ENCODE measurements at places on chromosomes 7 and 10. TPM values are rescaled to one million over a fixed set of nuclear protein-coding genes. Genes with fewer than 3 reads are reported as not detected.

- no peaks in the 10 kb centered on the region for H3K4me1 ChIP-seq
- H3K27me3 ChIP-seq = no peaks in the 10 kb centered on the region
- no peak for DNase-seq
Observed at GRCh38 chr7:49797987-49798660, 24.7 kb downstream of the VWC2 start.

GRCh38 chr10:46293228-46293627, 6.4 kb downstream of the ANTXRL start:
- H3K27ac ChIP-seq = no peak overlapping the region
- no peaks in the 10 kb centered on the region for H3K36me3 ChIP-seq
- H3K27me3 ChIP-seq = no peaks in the 10 kb centered on the region

GRCh38 chr7:636396-636795, 90.1 kb upstream of the DNAAF5 start:
- H3K4me1 ChIP-seq = no peaks in the 10 kb centered on the region
- H3K27me3 ChIP-seq = no peaks in the 10 kb centered on the region
- H3K4me3 ChIP-seq = no peak overlapping the region
- no peak overlapping the region for H3K27ac ChIP-seq
- no peaks in the 10 kb centered on the region for H3K36me3 ChIP-seq

DNA sequence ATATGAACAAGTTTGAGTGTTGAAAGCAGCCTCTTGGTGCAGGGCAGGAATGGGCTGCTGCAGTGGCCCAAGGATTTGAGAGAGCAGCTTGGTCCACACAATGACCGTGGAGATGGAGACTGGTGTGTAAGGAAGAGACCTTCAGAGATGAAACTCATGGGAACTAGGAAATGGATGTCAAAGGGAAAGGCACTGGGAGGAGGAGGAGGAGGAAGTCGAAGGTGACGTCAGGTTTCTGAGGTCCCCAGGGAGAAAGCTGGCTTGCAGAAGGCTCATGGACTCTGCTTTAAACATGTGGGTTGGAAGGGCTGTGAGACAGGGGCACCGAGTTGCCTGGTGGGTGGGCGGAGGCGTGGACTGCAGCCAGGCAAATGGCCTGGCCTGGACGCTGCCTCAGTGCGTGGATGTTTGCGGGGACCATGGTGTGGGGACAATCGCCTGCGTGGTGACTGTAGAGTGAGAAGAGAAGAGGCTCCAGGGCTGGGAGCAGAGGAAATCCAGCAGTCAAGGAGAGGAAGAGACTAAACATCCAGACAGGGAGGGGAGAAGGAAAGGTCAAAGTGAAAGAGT, 14.6 kb downstream of the C10orf71 start:
- no peak overlapping the region for H3K27ac ChIP-seq
- H3K27me3 ChIP-seq = no peaks in the 10 kb centered on the region
- no peak for DNase-seq
- no peaks in the 10 kb centered on the region for H3K4me1 ChIP-seq
- no peaks in the 10 kb centered on the region for H3K36me3 ChIP-seq

DNA sequence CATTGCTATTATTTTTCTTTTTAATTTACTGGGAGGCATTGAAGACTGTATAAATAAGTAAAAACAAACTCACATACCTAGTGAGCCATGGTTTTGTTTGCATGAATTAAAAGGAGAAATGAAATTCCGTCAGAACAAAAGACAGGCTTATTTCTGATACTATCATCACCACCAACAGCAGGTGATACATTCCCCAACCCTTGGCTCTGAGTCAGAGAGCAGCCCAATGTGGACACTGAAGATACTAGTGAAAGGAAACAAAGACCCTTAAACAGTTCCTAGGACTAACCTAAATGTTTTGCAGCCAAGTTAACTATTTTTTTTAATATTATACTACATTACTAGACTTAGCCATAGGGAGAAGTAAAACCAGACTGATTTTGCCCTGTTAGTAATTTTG, 31.6 kb downstream of the CHRM2 start:
- no peaks in the 10 kb centered on the region for H3K4me1 ChIP-seq
- DNase-seq = no peak
- no peak overlapping the region for H3K4me3 ChIP-seq
- H3K36me3 ChIP-seq = no peaks in the 10 kb centered on the region

DNA sequence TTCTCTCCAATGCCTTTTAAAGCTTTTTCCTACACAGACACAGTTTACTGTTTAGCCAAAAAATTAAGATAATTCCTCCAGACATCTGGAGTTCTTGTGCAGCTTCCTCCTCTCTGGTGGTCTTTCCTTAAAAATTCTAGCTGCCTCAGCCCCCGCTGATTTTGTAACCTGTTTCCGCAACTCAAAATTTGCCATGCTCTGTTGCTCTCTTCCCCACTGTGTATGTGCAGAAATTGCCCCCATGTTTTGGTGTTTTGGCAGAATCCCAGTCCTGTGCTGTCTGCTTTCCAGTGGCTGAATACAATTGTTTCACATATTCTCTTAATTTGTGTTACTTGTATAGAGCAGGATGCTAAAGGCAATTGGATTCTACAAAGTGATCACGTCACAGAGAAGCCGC, 151.7 kb upstream of the PRSS1 start:
- DNase-seq = no peak
- no peak overlapping the region for H3K4me3 ChIP-seq
- H3K36me3 ChIP-seq = no peaks in the 10 kb centered on the region
- no peaks in the 10 kb centered on the region for H3K27me3 ChIP-seq
- no peaks in the 10 kb centered on the region for H3K4me1 ChIP-seq

DNA sequence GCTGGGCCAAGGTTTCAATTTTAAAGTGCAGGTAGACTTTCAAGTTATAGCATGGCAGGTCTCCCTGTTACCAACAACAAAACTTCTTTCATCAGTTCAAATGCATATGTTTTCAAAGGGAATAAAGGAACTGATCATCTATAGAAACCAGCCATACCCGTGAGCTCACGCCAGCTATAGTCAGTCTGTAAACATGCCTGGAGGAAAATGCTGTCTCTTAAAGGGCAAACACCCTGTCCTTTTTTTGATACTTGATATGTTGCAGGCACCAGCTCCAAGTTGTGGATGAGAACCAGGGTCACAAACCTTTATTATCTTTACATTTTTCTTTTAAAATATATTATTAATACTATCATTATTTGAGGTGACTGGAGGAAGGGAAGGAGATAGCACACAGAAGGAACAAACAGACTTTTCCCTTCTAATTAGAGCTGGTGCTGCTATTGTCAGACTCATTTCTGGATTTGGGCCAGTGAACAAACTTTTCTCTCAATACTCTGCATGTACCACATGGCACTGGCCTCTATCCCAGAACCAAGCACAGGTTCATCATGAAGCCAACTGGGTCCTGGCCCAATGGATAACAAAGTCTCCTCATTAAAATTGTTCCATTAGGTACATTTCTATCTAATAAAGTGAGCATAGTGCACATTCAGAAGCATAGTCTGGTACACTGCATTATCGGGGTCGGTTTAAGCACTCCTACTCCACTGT, 1102.4 kb downstream of the SORCS3 start:
- H3K27ac ChIP-seq = no peak overlapping the region
- H3K4me1 ChIP-seq = no peaks in the 10 kb centered on the region
- H3K4me3 ChIP-seq = no peak overlapping the region
- DNase-seq = no peak

DNA sequence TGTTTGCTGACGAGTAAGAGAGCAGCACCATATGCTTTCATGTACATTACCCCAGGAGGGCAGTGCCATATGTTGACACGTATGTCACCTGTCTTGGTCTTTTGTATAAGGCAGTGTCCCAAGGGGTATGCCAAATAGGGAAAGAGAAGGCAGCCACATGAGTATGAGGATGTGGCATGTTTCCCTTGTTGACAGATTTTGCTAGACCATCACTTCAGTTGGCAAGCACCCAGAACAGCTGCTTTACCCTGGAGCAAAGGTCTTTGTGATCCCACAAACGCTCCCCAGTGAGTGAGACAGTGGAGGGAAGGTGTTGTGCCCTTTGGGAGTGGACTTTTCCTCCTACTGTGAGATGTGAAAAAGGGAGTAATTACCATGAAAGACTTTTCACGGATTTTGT, 350.1 kb downstream of the ETV1 start:
- H3K4me3 ChIP-seq = no peak overlapping the region
- H3K4me1 ChIP-seq = no peaks in the 10 kb centered on the region
- H3K27ac ChIP-seq = no peak overlapping the region
- no peaks in the 10 kb centered on the region for H3K27me3 ChIP-seq

- no peak overlapping the region for H3K27ac ChIP-seq
- no peak overlapping the region for H3K4me3 ChIP-seq
- DNase-seq = no peak
- no peaks in the 10 kb centered on the region for H3K36me3 ChIP-seq
Observed at GRCh38 chr10:60834401-60834800, 56.1 kb downstream of the CDK1 start.

GRCh38 chr10:94403380-94404213, 1.3 kb downstream of the TBC1D12 start:
- H3K27ac ChIP-seq = no peak overlapping the region
- DNase-seq = peak; percentile 17
- H3K27me3 ChIP-seq = peaks cover 7% of the 10 kb centered on the region
- peak overlapping the region; percentile 43 for H3K4me3 ChIP-seq

DNA sequence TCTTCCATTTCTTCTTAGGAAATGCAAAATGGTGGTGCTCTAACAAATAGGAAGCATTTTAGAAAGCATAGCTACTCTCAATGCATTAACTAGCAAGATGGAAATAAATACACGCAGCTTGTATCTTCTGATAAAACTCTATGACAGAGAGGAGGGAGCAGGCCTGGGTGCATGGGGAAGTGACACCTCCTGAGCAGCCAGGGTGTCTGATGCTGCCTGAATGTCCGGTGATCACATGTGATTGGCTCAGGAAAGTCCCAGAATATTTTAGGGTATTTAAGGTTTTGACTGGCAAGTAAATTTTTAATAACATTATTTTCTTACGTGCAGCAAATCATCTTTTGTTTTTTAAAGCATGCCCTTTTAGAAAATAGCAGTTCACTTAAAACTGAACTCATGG, 261.0 kb upstream of the KLF6 start:
- no peak for DNase-seq
- no peak overlapping the region for H3K4me3 ChIP-seq
- no peaks in the 10 kb centered on the region for H3K36me3 ChIP-seq
- no peaks in the 10 kb centered on the region for H3K4me1 ChIP-seq
- H3K27ac ChIP-seq = no peak overlapping the region

GRCh38 chr10:62501547-62501946, 127.4 kb downstream of the ZNF365 start:
- no peak overlapping the region for H3K27ac ChIP-seq
- H3K27me3 ChIP-seq = no peaks in the 10 kb centered on the region
- no peak for DNase-seq
- H3K4me3 ChIP-seq = no peak overlapping the region
- H3K36me3 ChIP-seq = no peaks in the 10 kb centered on the region
- no peaks in the 10 kb centered on the region for H3K4me1 ChIP-seq

DNA sequence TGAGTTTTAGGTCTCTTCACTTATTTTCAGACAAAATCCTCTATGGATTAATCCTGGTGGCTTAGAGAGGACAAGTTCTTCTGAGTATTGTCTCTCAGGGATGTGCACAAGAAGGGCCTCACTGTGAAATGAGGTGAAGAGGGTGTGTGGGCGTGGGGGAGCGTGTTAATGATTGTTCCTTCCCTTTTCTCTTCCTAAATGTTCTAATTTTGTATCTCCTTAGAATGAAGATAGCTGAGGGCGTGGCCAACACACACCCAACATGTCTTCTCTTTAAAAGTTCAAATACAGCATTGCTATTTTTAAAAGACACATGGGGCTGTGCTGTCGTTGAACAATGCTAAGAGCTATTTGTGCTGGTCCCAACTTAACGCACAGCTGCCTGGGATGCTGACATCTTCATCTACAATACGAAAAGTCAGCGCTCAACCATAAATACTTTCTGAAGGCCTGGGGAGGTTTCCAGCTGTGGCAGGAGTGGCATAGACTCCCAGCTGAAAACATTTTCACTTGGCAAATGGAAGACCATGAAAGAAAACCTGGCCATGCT, 135.9 kb downstream of the JCAD start:
- no peaks in the 10 kb centered on the region for H3K36me3 ChIP-seq
- H3K4me3 ChIP-seq = no peak overlapping the region
- DNase-seq = no peak
- H3K27me3 ChIP-seq = no peaks in the 10 kb centered on the region
- no peak overlapping the region for H3K27ac ChIP-seq

DNA sequence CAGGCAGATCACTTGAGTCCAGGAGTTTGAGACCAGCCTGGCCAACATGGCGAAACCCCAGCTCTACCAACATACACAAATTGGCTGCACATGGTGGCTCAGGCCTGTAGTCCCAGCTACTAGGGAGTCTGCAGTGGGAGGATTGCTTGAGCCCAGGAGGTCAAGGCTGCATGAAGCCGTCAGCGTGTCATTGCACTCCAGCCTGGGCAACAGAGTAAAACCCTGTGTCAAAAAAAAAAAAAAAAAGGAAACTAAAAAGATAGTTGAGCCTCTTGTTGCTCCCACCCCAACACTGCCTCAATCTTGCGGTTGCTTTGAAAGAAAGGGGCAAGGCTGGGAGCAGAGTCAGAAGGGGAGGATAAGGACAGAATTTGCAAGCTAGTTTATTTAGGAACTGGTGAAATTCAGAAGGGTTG, 69.9 kb downstream of the SYPL1 start:
- DNase-seq = no peak
- H3K4me1 ChIP-seq = peaks cover 33% of the 10 kb centered on the region
- no peak overlapping the region for H3K27ac ChIP-seq
- peak overlapping the region; percentile 25 for H3K4me3 ChIP-seq
- H3K36me3 ChIP-seq = no peaks in the 10 kb centered on the region
- no peaks in the 10 kb centered on the region for H3K27me3 ChIP-seq

DNA sequence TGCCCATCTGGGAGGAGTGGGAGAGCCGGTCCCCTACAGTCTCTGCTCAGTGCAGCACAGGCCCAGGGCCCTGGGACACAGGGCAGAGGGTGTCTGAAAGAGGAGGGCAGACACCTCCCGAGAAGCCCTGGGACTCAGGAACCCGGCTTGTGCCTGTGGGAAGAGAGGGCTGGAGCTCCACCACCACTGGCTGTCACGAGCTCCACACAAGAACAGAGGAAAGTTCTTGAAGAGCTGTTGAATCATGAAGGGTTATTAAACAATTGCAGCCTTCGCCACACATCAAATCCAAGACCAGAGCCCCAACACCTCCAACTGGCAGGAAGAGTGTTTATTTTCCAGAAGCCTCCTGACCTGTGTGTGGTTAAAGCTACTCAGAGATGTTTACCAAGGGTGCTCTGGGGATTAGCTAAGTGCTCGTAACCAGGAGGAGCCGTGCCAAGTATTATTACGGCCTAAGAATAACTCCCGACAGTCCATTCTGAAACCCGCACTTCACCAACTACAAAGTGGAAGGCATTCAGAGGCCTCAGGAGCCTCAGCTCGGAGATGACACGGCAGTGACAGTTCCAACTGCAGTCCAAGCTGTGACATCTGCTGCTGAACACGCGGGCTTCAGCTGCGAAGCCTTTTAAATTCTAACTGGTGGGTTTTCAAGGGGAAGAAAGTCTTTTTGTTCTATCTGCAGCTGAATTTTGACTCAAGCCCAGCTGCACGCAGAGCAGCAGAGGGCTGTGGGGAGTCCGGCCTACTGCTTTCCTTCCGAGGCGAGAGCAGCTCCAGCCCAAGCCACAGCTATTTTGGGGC, 75.1 kb downstream of the MAD1L1 start:
- DNase-seq = no peak
- H3K4me3 ChIP-seq = no peak overlapping the region
- no peaks in the 10 kb centered on the region for H3K4me1 ChIP-seq
- H3K36me3 ChIP-seq = no peaks in the 10 kb centered on the region

The AFAP1L2 gene
- 2.6 TPM for total RNA-seq

The UNCX gene
- total RNA-seq = not detected

The PIK3CG gene
- 54.9 TPM for total RNA-seq

The LIPM gene
- total RNA-seq = not detected

The HELLS gene
- total RNA-seq = 112 TPM

The BHLHA15 gene
- not detected for total RNA-seq

The PCDH15 gene
- not detected for total RNA-seq

The LIPJ gene
- total RNA-seq = 0.43 TPM

The CPA2 gene
- total RNA-seq = not detected
